Body of pancreas (tissue), 4 donors: ENCODE measurements at places on chromosomes 1 and 21. TPM values are rescaled to one million over a fixed set of nuclear protein-coding genes. Genes with fewer than 3 reads are reported as not detected.

INAVA gene
- 22.1 TPM for total RNA-seq

DNASE2B gene
- not detected for total RNA-seq

SPRR2G gene
- not detected for total RNA-seq

MAP10 gene
- 4.2 TPM for total RNA-seq

TCEANC2 gene
- total RNA-seq, result 1.3 TPM

- no peak for DNase-seq
- no peak overlapping the region for H3K4me3 ChIP-seq
Observed at GRCh38 chr1:22340066-22340465, 111.6 kb upstream of the ZBTB40 start.

DNA sequence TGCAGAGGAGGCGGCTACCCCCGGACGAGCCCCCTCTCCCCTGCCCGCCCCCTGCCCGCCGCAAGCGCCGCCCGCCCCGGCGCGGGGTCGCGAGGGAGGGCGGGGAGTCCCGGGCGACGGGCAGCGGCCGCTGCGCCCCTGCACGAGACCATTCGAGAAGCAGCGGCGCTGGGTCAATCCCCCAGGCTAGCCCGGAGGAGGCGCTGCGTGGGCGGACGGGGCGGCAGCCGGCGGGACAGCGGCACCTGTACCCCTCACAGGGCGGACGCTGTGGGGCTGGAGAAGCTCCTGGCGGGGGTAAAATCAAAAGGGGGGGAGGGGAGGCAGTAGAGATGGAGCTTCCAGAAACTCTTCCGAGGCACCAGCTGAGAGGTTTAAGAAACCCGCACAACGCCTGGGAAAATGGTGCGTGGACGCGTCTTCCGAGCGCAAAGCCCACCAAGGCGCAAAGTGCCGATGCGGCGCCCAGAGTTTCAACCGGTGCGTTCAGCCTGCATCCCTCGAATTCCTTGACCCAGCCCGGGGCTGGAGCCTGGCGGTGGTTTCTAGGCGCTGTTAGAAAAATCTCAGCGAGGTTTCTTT is at the start of gene PLPPR5:
Gene PLPPR5 (minus strand): TSS at position 1 of the 582 bp plus-strand sequence. CDS start 190 bp downstream, outside the sequence.
- peaks cover 13% of the 10 kb centered on the region for H3K4me1 ChIP-seq
- peak; percentile 9 for DNase-seq
- H3K27ac ChIP-seq, result no peak within 1 kb of the TSS
- H3K4me3 ChIP-seq, result no peak within 1 kb of the TSS
- H3K36me3 ChIP-seq, result no peaks in the 10 kb centered on the region

GRCh38 chr1:33377013-33377412 is 53.9 kb downstream of the PHC2 start:
- no peaks in the 10 kb centered on the region for H3K27me3 ChIP-seq
- no peak overlapping the region for H3K27ac ChIP-seq
- H3K4me3 ChIP-seq, result no peak overlapping the region
- no peak for DNase-seq

GRCh38 chr1:206690516-206690915 is 5.8 kb downstream of the MAPKAPK2 start:
- peak; percentile 76 for DNase-seq
- no peaks in the 10 kb centered on the region for H3K36me3 ChIP-seq
- peaks cover 89% of the 10 kb centered on the region for H3K4me1 ChIP-seq
- no peak overlapping the region for H3K27ac ChIP-seq
- no peak overlapping the region for H3K4me3 ChIP-seq
- H3K27me3 ChIP-seq, result no peaks in the 10 kb centered on the region

GRCh38 chr21:32256873-32257620 is 21.8 kb downstream of the MIS18A start:
- peak overlapping the region; percentile 32 for H3K27ac ChIP-seq
- peak; percentile 89 for DNase-seq
- H3K36me3 ChIP-seq, result no peaks in the 10 kb centered on the region
- peaks cover 25% of the 10 kb centered on the region for H3K4me1 ChIP-seq
- H3K27me3 ChIP-seq, result no peaks in the 10 kb centered on the region
- no peak overlapping the region for H3K4me3 ChIP-seq

GRCh38 chr1:112673592-112674439 is 643 bp upstream of the MOV10 start:
- H3K27me3 ChIP-seq, result no peaks in the 10 kb centered on the region
- peak overlapping the region; percentile 92 for H3K27ac ChIP-seq
- peaks cover 6% of the 10 kb centered on the region for H3K36me3 ChIP-seq
- DNase-seq, result peak; percentile 43
- H3K4me1 ChIP-seq, result peaks cover 27% of the 10 kb centered on the region
- peak overlapping the region; percentile 79 for H3K4me3 ChIP-seq

- H3K4me3 ChIP-seq, result peak overlapping the region; percentile 70
- H3K4me1 ChIP-seq, result peaks cover 22% of the 10 kb centered on the region
- DNase-seq, result no peak
- no peaks in the 10 kb centered on the region for H3K27me3 ChIP-seq
- peak overlapping the region; percentile 93 for H3K27ac ChIP-seq
Observed at GRCh38 chr1:40978886-40979240, 633 bp upstream of the CTPS1 start.

DNA sequence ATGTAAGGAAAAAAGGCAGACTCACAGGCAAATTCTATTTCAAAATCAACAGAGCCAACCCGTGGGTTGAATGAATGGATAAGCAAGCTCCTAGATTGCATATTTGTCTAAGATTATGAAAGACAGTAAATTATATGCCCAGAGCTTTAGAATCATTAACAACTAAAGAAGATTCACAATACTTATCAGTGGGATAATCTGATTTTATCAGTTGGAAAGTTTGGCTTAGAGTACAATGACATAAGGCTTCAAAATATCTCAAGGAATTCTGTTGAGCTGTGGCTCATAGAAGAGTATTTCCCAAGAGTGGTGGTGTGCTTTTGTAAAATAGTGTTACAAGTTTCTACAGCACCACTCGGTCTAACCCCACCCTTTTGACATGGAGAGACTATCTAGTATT is 85.5 kb downstream of the ADAMTS1 start:
- DNase-seq, result no peak
- no peak overlapping the region for H3K27ac ChIP-seq
- H3K36me3 ChIP-seq, result no peaks in the 10 kb centered on the region
- no peaks in the 10 kb centered on the region for H3K27me3 ChIP-seq
- H3K4me1 ChIP-seq, result no peaks in the 10 kb centered on the region

GRCh38 chr1:18400347-18401102 is 80.2 kb upstream of the KLHDC7A start:
- no peak for DNase-seq
- H3K27ac ChIP-seq, result no peak overlapping the region
- no peaks in the 10 kb centered on the region for H3K4me1 ChIP-seq
- H3K36me3 ChIP-seq, result no peaks in the 10 kb centered on the region
- H3K4me3 ChIP-seq, result no peak overlapping the region
- no peaks in the 10 kb centered on the region for H3K27me3 ChIP-seq

DNA sequence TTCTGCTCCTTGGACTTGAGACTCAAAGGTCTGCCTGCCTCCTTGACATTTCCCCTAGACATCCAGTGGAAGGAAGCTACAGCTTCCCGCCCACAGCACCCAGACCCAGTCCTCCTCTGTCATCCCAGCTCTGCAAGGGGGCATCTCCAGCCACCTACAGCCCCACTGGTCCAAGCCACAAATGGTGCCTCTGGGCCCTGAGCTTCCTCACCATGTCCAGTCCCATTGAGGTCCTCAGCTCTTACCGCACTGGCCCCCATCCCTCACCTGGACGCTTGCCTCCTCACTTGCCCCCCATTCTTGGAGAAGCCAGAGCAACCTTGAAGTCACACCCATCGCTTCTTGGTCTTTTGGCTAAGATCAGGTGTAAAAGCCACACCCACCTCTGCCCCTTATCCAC is 13.2 kb downstream of the PODN start:
- peak; percentile 1 for DNase-seq
- no peaks in the 10 kb centered on the region for H3K36me3 ChIP-seq
- H3K4me3 ChIP-seq, result no peak overlapping the region
- H3K4me1 ChIP-seq, result no peaks in the 10 kb centered on the region

DNA sequence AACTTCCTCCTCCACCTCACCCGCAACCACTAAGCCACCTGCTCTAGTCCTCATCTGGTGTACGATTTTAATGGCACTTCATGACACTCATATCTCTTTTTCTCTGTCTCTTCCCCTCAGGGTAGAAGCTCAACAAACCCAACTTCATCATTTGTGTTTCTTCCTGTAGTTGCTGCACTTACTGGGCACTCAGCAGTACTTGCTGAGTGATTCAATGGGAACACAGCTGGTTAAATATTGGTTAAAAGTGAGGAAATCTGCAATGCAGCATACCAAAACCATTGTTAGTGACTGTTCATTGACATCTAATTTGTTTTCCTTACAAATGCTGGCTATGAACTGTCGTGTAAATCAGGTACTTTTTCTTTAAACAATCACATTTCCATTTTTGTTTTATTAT is 541.1 kb upstream of the PRMT6 start:
- no peak for DNase-seq
- no peaks in the 10 kb centered on the region for H3K36me3 ChIP-seq
- no peaks in the 10 kb centered on the region for H3K4me1 ChIP-seq
- H3K4me3 ChIP-seq, result no peak overlapping the region
- H3K27ac ChIP-seq, result no peak overlapping the region

DNA sequence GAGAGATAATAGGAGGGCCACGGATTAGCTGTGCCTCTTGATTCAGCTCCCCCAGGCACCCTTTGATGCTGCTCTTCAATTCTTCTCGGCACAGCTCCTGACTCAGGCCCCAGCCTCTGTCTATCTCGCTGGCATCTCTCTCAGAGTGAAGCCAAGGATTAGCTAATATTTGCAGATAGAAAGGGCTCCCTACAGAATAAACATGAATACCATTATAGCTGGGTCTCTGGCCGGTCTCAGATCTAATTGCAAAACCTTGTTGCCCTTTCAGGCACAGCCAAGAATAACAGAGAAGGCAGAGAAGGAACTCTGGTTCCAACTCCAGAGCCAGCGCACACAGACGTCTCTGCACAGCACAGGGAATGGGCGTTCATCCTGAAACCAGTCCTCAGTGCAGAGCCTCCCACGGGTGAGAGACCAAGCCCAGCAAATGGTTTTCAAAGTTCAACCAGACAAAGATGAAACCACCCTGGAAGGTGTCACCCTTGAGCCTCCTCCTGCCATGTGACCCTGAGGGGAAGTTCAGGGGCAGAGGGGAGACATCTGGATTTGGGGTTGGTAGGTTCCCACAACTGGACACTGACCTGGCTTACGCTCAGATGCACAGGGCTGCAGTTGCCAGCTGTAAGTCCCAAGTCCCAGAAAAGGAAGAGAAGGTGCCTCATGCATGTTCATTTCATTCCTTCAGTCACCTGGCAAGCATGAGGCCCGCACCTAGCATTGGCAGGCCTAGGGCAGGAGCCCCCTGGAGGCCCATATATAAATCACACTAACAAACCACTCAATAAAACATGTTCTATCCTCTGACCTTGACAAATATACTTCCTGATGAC is 394.0 kb downstream of the NPHP4 start:
- no peaks in the 10 kb centered on the region for H3K36me3 ChIP-seq
- peaks cover 7% of the 10 kb centered on the region for H3K27me3 ChIP-seq
- peaks cover 18% of the 10 kb centered on the region for H3K4me1 ChIP-seq
- peak; percentile 18 for DNase-seq
- no peak overlapping the region for H3K4me3 ChIP-seq

- H3K27ac ChIP-seq, result no peak overlapping the region
- H3K36me3 ChIP-seq, result no peaks in the 10 kb centered on the region
- H3K4me1 ChIP-seq, result no peaks in the 10 kb centered on the region
- no peaks in the 10 kb centered on the region for H3K27me3 ChIP-seq
- DNase-seq, result no peak
Observed at GRCh38 chr21:28904961-28905435, 87.7 kb downstream of the LTN1 start.

- no peak for DNase-seq
- H3K36me3 ChIP-seq, result no peaks in the 10 kb centered on the region
- no peak overlapping the region for H3K27ac ChIP-seq
- H3K4me1 ChIP-seq, result peaks cover 11% of the 10 kb centered on the region
- H3K4me3 ChIP-seq, result no peak overlapping the region
- no peaks in the 10 kb centered on the region for H3K27me3 ChIP-seq
Observed at GRCh38 chr1:58862728-58863385, 79.0 kb upstream of the JUN start.

DNA sequence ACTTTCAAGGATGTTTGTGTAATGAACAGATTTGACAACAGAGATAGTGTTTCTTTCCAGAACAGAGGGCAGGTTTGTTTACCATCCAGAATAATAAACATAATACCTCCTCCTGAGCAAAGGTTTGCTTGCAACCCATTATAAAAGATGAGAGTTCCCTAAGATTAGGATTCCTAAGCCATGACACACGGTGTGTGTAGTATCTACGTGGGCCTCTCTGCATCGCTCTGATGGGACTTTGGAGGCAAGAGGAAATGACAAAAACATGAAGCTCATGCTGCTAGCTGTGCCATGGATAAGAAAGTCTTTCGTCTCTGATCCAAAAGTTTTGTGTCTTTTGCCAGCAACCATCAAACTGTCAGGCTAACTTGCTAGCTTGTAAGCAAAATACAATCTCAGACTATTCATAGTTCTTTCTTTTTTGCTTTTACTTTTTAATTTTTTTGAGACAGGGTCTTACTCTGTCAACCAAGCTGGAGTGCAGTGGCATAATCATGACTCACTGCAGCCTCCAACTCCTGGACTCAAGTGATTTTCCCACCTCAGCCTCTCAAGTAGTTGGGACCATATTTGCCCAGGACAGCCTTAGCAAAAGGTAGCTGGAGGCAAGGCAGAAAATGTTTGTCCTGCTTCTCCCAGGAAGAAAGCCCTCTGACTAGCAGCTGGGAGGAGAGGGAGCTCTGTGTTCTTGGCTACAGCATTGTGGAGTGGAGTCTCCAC is 81.1 kb downstream of the LHX4 start:
- H3K4me3 ChIP-seq, result no peak overlapping the region
- no peaks in the 10 kb centered on the region for H3K4me1 ChIP-seq
- no peaks in the 10 kb centered on the region for H3K27me3 ChIP-seq
- H3K27ac ChIP-seq, result no peak overlapping the region
- DNase-seq, result no peak
